ENCODE measurements at places on chromosomes 3 and 15.

GRCh38 chr3:27134171-27134796, 234.9 kb downstream of the NEK10 start:
- DNase-seq = peak; percentile 70

DNA sequence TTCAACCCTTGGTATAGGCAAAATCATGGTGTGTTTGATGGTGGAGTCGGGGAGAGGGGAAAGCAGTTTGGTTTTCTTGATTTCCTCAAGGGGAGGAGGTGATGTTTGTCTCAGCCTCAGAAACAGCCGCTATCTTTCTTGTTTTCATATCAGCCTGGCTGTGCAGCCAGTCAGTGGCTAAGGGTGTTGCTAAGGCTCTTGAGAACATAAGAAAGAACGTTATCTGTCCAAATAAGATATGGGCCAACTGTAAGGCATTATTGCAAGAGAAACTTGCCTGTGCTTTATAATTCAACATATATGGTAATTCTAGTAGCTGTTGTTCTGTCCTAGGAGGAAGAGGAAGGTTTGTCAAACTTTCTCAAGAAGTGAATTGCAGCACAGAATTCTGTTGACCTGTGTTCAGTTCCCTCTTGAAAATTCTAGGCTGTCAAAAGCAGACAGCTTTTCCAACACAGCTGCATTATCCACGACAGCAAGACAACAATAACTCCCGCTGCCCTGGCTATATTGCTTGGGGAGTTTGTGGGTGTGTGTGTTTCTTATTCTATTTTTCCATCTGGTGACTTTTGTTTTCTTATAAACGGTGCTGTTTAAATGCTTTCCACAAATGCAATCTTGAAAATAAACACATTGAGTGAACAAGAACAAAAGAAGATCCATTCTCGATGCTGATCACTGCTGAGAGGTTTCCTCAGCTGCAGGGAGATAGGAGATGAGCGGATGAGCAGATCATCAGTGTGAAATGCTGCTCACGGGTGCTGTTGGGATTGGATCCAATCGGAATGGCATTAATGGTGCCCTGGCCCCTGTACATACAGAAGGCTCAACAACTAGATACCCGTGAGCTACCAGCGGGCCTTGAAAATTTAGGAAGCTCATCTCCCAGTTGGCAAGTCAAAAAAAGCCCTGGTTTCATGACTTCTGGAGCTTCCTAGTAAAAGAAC, 90.8 kb upstream of the TNFAIP8L3 start:
- no peak for DNase-seq

DNA sequence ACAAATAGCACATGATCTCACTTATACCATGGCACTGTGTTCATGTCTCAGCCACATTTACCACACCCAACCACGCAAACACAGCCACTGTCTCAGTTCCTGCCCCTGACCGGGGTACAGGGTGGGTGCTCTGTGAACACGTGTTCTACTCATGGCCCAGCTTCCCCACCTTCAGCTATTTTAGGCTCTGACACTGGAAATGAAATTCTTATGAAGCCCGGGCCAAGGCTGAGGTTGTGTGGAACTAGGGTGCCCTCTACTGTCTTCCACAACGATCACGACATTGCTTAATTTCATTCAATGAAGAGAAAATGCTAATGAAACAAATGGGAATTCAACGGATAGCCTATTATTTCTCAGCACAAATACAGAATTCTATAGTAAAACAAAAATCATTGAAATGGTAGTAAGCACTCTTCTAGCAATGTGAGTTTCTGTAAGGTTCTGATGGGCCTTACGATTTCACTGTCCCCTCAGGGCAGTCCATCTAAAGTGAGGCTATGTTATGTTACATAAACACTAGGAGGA, 2.1 kb upstream of the GABRA5 start:
- peak; percentile 59 for DNase-seq

- no peak for DNase-seq
Measured at GRCh38 chr15:70557521-70558258, 205.7 kb downstream of the UACA start.

DNA sequence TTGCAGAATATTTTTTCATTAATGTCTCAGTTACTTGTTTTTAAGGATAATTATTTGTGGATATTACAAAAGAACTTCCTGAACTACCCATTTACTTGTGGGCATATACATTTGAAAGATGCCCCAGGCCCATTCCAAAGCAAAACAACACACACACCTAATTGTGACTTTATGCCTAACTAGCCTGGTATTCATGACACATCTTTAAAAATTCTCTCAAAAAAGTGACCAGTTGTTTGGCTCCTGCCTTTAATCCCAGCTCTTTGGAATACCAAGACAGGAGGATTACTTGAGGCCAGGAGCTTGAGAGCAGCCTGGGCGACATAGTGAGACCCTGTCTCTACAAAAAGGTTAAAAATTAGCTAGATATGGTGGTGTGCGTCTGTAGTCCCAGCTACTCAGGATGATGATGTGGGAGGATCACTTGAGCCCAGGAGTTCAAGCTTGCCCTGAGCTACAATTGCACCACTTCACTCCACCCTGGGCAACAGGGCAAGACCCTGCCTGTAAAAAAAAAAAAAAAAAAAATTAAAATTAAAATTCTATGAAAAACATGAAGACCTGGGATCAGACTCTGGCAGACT, 51.7 kb upstream of the SLC4A7 start:
- DNase-seq = peak; percentile 49

DNA sequence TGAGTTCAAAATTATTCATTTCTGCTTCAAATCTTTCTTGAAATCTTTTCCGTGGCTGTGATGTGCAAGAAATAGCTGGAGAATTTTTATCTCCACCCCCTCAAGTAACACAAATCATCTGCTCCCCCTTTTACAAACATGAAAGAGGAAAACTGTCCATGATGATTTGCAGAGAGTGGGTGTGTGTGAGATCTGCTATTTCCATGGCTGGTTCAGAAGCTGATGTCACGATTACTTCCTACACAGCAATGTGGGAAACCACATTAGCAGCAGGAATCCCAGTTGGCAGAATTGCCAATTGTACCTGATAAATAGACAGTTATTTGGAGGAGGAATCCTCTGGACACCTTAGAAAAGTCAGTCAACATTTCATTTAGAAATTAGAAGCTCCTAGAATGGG, 75.2 kb upstream of the GRM7 start:
- DNase-seq = peak; percentile 42

DNA sequence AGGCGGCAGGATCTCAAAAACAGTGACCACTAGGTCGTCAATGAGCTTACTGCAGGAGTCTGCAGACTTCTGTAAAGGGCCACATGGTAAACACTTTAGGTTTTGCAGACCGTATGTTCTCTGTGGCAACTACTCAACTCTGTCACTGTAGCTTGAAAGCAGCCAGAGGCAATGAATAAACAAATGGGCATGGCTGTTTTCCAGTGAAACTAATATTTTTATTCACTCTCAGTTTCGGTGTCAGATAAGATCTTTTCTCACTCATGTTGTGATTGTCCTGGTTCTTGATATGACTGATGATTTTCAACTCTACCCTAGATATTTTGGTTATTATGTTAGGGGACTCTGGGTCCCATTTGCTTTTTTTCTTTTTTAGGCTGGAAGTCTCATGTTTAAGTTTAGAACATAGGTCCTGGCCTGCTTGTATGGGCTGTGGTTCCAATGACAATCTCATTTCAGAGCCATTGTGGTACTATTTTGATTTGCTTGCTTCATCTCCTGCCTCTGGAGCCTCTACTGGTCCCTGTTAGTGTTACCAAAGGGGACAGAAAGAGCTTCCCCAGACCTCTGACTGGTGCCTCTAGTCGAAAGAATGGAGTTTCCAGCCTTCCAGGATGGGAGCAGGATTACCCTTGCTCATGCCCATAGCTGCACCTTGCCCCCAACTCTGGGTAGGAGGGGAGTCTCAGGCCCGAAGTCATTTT, 222.0 kb downstream of the STT3B start:
- no peak for DNase-seq

DNA sequence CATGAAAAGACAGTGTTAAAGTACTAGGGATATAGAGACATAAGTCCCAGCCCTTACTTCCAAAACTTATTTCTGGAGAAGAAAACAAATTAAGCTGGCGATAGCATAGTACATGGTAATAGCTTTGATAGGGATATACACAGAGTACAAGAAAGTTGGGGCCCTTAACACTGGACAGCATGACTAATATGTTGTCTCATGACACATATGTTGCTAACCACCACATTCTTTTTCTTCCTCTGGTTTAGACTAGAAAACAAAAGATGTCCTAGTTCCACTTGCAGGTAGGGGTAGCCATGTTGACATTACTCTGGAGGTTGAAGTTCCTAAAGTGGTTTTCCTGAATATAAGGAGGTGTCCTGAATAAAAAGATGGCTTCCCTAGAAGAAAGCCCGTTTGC, 75.3 kb downstream of the RFX7 start:
- DNase-seq = no peak

DNA sequence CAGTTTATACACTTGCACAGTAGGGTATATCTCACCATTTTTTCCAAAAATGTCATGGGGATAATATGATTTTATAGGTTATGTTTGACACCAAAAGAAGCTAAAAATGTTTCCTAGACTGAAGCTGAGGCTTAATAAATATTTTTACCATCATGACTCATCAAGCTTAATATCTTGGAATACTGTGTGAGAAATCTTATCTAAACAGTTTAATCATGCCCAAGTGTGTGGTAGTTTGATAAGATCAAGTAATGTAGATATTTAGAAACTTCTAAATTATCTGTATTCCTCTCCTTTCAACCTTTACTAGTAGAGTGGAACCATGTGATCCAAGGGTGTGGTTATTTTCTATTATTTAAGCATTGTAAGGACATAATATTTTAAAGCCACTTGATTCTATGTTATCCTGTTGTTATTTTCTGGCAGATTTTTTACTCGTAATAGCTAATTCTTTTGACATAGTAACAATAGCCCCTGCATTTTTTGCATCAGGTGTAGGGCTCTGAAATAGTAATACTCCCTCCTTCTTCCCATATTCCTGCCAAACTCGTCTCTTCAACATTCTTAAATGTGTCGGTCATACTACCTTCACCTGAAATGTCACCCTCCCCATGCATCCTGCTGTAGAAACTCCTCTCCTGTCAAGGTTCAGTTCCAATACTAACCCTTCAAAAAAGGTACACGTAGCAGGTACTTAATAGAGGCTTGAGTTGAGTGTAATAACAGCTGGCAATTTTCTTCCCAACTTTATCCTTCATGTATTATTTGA, 729.6 kb downstream of the NLGN1 start:
- DNase-seq = no peak

- no peak for DNase-seq
Measured at GRCh38 chr3:183262875-183263378, 9.9 kb downstream of the B3GNT5 start.

DNA sequence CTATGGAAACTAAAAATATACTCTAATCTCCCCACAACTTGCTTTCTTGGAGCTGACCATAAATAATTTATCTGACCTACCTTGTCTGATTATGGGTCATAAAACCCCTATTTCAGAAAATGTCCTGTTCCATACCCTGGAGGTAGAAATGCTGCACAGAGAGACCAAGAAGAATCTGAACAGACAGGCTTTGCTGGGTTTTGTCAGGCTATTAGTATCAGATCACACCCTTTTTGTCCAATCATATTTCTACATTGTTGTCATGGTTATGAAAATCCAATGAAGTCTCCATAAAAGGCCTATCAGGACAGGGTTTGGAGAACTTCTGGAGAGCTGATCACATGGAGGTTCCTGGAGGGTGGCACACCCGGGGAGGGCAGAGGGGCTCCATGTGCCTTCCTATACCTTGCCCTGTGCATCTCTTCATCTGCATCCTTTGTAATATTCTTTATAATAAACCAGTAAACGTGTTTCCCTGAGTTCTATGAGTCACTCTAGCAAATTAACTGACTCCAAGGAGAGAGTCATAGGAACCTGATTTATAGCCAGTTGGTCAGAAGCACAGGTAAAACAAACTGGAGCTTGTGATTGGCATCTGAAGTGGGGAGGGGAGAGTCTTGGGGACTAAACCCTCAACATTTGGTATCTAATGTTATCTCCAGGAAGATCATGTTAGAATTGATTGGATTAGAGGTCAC, 58.1 kb downstream of the NGLY1 start:
- no peak for DNase-seq

DNA sequence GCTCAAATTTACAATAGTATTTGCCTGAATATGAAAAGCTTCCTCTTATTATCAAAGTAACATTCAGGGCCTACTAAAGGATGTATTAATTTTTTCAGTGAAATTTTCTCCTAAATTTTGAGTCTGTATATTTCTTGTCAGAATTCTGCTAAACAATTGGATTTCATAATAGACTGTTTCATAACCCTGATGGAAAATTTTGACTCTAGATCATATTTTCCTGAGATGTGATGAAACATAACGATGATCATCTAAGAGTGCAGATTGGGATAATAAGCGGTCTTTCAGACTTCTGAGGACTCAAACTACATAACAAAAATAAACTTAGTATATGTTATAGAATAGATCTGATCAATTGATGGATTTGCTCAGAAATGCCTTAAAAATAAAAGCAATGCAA, 574.5 kb upstream of the TBL1XR1 start:
- no peak for DNase-seq

DNA sequence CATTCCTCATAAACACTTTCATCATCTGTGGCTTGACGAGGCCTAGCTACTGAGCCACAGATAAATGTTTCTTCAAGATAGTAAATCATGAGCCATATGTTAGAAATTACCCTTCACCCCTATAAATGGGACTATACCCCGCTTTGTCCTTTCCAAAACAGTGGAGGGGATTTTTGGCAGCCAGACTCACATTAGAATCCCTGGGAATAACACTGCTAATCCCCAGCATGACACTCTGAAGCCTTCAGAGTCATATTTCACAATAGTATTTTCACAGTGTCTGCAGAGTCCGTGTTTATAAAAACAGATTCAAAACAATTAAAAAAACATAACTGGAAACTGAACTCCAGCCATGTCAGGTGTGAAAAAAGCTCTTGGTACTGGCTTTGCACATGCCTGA, 271.6 kb downstream of the ERC2 start:
- no peak for DNase-seq

GRCh38 chr15:29057856-29058255, 172.1 kb downstream of the APBA2 start:
- no peak for DNase-seq

DNA sequence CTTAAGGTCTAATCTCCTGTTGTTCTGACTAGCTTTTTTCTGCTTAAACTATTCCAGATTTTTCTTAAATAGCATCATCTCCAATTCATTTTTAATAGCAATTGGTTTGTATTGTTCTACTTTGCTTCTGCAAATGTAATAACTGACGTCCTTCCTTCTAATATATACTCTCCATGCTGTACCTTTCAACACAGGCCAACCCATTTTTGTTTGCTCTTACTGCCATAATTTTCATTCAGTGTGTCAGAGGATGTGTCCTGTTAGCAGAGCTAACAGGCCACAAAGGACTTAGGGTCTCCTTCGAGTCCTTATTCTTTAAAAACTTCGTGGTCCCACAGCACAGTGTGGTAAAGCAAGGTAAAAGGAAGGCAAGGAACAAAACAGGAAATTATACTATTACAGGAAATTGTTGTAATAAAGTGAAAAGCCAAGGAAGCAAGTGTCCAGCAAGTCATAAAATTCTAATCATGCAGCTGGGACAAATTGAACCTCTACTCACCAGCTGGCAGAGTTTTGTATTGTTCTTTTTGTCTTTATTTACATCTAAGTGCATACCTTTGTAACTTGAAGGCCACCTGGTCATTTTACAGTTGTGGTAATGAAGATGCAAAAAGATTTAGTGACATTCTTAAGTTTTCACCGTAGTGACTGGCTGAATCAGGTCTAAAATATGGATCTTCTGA, 64.9 kb upstream of the ZBTB20 start:
- DNase-seq = no peak

All from astrocyte of the spinal cord (primary cell).